ENCODE measurements at places on chromosomes 1 and 21.
A peak's percentile ranks its signal among the peaks of the same experiment; 100 is the strongest.

- DNase-seq = peak; percentile 63
Observed at GRCh38 chr21:34996304-34997101, 52.6 kb downstream of the RUNX1 start.

- DNase-seq = no peak
Observed at GRCh38 chr1:30740251-30741238, 17.0 kb downstream of the LAPTM5 start.

DNA sequence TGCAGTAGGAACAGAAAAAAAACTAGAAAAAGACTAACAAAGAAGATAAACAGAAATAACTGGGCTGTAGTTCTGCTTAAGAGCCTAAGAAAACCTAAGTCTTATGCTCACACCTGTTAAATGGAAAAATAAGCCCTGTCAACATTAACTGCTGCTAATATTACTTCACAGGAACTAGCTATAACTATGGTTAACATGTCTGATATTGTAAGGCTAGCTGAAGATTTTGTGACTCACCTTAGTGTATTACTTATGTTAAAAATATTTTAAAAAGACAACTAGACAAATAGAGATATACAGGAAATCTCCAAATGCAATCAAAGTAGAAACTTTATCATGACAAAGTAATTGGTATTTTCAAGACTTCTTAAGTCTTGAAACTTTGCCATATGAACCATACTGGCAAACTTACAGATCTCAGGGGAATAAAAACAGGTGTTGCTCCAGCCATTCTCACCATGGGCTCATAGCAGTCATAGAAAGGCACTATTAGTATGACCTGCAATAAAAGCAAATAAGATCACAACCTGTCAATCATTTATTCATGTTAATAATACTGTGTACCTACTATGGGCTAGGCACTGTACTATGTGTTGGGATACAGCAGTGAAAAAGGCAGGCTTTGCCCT lies 30.7 kb downstream of the KYAT3 start:
- no peak for DNase-seq

DNA sequence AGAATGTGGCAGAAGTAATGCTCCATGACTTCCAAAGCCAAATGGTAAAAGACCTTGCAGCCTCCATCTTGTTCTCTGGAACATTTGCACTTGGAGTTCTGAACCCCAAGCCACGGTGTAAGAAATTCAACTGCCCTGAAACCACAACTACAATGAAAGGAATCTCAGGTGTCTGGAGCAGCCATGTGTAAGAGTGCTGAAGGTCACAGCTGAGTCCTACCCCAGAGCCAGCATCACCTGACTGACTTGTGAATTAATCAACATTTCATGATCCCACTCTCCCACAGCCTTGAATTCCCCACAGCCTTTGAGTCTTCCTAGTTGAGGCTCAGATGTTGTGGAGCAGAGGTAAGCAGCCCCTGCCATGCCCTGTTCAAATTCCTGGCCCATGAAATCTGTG lies 192.8 kb upstream of the CAMK1G start:
- DNase-seq = no peak

DNA sequence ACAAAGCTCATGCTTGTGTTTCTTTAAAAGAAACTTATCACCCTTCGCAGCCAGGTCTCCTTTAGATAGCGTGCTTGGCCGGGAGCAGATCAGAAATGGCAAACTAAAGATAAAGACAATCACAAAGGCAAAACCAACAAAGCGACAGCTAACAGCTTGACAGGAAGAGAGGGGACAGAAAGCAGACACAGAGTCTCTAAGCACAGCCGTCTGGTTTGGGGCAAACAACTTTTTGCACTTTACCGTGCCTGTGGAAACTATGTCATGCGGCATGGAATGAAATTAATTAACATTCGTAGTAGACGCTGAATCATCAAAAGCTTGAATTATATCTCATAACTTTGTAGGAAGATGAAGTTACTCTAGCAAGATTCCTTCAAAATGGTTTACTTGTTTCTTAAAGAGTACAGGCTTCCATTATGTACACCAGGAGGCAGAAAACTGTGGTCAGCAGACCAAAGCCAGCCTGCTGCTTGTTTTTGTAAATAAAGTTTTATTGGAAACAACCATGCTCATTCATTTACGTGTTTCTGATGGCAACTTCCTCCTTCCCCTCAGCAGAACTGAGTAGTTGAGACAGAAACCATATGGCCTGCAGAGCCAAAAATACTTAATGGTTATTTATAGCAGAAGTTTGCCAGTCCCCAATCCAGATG lies 183.2 kb downstream of the KIF26B start:
- DNase-seq = no peak

DNA sequence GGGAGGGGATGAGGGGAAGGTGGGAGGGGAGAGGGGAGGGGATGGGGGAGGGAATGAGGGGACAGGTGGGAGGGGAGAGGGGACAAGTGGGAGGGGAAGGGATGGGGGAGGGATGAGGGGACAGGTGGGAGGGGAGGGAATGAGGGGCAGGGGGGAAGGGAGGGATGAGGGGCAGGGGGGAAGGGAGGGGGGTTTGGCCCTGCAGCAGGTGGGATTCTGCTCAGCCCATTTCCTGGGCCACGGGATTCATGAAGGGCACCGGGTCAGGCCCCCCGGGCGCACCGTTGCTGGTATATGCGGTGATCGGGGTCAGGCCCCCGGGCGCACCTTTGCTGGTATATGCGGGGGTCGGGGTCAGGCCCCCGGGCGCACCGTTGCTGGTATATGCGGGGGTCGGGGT lies 15.1 kb upstream of the SAMD11 start:
- peak; percentile 1 for DNase-seq

GRCh38 chr21:44703731-44704635 lies 7.0 kb downstream of the KRTAP10-12 start:
- no peak for DNase-seq

- no peak for DNase-seq
Observed at GRCh38 chr1:57132993-57133622, 167.3 kb upstream of the C8B start.

- DNase-seq = no peak
Observed at GRCh38 chr1:87215592-87215991, 113.1 kb upstream of the LMO4 start.

- DNase-seq = no peak
Observed at GRCh38 chr1:28518745-28519341, 13.0 kb downstream of the RCC1 start.

- no peak for DNase-seq
Observed at GRCh38 chr1:24286246-24287010, 32.7 kb upstream of the GRHL3 start.

DNA sequence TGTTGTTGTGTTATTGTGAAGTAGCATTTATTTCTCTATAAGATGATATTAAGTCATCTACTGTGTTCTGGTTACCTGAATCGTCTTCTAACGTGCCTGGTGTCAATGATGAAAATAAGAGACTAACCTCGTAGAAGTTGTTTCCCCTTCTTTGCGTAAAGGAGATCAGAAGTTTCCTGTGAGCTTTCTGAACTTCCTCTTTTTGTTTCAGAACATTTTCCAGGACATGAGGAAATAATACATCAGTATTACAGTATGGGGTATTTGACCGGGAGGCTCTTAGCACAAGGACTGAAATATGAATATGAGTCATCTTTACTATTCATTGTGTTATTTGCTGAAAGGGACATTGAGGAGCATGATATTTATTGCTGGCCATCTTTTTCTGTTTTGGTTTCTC lies 1.3 kb downstream of the ST6GALNAC3 start:
- peak; percentile 79 for DNase-seq

DNA sequence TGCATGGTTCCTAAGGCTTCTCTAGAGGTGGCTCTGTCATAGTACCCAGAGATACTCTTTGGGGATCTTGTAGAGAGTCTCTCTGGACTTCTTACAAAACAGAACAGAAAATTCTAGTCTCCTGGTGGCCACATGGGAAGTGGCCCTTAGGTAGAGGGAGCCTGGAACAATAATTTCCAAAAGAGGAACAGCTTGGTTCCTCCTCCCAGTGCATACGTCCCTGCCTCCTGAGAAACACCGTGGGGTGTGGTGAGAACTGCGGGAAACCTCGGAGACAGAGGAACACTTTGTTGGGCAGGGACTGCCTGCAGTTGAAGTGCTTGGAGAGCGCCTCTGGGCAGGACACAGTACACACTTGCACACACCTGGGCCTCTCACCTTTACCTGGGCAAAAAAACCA lies 38.8 kb upstream of the EPHA8 start:
- DNase-seq = no peak

- no peak for DNase-seq
Observed at GRCh38 chr1:21340230-21340945, 50.1 kb upstream of the ECE1 start.

- no peak for DNase-seq
Observed at GRCh38 chr1:223248770-223249140, 105.7 kb upstream of the TLR5 start.

GRCh38 chr1:46670134-46670533 lies 1.5 kb upstream of the TEX38 start:
- DNase-seq = no peak

DNA sequence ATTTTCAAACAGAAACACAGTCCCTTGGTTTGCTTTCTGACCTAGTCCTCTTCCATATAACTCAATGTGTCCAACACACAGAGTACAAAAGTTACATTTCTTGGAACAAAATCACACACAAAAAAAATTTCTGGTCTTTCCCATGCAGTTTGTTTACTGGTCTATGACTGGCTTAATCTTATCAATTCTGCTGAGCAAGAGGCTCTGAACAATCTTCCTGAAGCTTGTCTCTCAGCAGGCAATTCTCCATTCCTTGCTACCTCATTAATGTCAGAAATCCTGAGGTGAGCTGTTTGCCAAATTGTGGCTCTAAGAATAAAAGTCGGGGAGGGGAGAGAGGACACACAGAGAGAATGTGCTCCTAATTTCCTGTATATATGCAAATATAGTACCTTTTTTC lies 423.6 kb downstream of the HLX start:
- no peak for DNase-seq

GRCh38 chr21:26686278-26686677 lies 113.2 kb upstream of the CYYR1 start:
- peak; percentile 14 for DNase-seq

DNA sequence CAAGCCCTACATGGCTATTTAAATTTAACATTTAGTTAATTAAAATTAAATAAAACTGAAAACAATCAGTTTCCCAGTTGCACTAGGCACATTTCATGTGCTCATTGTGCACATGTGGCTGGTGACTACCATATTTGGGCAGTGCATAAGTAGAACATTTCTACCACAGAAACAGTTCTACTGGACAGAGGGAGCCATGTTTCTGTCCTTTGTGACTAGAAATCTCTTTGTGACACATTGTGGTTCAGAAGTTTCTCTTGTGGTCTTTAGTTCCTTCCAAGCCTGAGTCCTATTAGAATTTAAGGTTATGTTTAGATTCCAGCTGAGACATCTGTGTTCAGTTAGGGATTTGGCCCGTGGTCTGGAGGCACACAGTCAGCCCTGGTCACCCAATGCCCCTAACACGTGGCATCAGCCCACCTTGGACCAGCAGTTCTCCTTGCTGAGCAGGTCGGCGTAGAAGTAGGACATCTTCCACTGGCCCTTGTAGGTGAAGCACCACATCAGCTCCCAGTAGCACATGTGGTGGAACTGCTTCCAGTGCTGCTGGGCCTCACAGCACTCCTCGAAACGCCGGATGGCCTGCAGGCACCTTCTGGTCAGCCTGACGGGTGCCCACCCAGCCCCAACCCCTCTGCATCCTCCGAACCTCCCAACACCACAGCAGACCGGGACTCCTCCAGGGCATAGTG lies 29.1 kb downstream of the TTC39A start:
- DNase-seq = no peak

DNA sequence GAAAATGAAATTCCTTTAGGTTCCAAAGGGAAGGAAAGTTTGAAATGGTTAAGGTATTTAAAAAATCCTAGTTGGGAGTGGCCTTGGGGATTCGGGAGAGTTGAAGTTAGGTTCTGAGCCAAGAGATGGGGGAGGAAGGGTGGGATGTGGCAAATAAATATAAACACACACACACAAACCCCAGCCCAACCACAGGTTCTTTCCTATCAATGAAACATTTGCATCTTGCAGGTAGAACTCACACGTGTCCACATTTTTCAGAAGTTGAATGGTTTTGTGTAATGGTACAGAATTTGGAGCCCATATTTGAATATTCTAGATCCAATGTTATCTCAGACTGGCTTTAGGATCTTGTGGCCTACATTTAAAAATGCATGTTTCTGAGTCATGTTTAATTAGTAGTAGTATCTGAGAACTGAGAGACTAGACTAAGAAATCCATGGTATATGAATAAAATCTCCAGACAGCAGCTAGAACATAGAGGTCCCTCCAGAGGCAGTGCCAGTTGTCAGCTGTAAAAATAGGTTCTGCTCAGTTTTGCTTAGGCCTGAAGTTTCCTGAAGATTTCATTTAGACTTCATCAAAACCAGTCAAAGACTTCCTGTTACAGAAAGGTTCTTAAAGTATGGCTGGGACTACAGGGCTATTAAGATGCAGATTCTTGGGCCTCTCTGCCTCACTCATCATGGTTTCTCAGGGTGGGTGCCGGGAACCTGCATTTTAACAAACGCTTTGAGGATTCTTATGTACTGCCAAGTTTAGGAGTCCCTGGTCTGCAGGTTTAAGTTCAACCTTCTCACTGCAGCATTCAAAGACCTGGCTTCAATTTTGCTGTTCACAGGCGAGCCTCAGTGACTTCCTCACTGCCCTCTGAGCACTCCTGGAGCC lies 21.3 kb downstream of the RUNX1 start:
- DNase-seq = no peak

DNA sequence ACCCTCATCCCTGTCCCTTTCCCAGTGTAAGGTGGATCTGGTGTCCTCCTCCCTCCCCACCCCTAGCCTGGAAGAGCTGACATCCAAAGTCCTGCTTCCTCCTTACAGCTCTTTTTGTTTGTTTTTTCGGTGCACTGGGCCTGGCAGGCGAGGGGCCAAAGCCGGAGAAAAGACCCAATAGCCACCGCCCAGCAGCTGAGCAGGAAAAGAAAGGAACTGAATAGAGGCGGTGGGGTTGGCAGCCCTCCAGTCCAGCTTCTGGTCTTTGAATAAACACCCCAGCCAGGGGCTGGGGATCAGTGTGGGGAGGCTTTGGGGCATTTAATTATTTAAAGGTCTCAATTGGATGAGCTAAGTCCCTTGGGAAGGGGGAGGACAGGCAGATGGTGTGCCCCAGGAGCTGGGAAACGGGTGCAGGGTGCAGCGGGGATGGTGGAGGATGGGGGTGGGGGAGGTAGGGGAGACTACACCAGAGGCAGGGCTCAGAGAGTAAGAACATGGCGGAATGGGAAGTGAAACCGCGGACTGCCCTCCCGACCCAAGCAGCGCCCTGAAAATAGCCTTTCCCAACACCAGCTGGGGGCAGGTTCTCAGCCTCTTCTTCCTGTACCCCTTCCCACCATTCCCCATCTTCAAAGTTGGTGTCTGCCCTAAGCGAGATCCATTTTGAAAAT lies 20.2 kb downstream of the BTG2 start:
- DNase-seq = peak; percentile 90

DNA sequence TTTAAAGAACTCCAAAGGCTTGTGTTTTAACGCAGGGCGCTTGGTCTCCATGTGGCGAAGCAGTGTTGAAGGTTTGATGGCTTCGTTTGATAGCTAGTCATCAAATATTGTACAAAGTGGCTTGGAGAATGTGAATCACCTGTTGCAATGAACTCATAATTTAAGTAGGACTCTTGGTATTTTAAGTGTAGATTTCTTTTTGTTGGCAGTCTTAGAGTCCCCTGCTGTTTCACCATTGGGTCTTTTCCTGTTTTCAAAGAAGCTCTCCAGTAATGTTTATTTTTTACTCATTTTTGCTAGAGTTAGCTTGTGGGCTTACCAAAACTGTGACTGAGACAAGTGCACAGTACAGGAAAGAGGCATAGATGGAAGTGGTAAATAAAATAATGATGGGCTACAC lies 26.2 kb downstream of the RASAL2 start:
- no peak for DNase-seq

GRCh38 chr1:67953301-67953700 lies 97.1 kb downstream of the DIRAS3 start:
- DNase-seq = no peak

Data from muscle of leg (tissue), 16 donors.